ENCODE measurements at places on chromosomes 4 and X.

DNA sequence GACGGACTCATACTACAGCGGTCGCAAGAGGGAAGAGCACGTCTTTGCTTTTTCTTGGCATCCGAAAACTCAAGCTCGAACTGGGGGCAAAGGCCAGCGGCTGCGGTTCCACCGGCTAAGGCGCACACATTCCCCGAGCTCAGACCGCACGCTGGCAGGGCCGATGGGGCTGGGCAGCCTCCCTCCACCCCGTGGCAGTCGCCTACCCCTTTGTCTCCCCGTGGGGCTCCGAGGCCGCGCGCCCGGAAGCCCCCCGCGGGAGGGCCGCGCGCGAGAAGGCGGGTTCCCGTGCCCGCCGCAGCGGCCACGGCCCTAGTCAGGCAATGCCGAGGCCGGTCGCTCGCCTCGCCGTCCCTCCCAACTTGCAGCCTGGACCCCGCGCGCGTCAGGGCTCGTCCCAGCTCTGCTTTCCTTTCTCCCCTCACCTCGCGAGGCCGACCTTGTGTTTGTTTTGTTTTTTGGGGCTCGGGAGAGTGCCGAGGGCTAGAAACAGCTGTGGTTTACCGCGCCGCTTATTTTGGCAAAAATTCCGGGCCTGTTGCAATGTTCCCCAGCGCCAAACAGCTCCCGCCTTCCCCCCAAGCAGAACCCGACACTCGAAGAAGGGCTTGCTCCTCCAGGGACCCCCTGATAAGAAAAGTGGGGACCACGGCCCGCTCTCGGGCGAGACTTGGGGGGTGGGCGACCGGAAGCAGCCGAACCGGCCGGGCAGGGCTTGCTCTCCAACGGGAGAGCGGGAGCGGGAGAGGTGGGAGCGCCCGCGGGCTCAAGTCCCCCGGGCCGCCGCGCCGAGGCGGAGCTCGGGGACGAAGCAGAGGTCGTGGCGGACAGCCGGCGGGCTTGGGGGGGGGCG, 561 bp upstream of the N4BP2 start:
- peak; percentile 30 for DNase-seq

DNA sequence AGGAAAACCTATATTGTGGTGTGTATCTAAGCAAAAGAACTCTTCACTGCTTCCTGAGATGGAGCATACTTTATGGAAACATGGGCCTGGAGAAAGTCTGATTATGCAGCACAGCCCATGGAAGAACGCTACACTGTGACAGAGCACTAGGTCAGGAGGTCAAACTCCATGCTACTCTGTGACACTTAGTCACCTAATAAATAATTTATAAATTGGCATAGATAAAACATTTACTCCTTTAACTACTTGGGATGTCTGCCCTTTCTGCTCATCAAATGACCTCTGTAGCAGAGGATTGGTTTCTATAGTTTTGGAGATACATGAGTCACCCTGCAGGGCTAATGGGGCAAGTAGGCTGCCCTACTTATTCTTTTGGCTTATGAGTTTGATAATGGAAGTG, 134.7 kb upstream of the BANK1 start:
- no peak for DNase-seq

DNA sequence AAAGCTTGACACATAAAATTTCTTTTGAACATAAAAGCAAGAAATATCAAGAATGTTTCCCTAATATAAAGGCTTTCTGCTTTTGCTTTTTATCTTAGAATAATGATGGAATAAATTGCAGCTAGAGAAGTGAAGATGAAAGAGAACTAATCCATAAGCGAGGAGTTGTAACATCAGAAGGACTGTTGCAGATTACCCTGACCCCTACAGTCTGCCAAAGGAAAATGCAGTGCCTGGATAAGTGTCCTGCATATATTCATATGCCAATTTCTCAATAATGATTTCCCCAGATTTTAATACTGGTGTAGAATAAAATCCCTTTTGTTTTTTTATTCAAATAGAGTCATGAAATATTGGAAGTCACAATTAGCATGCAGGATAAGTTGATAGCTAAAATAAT, 115.9 kb downstream of the MAGEC2 start:
- DNase-seq, result no peak

- no peak for DNase-seq
These were observed 10.8 kb upstream of the ADH1A start for GRCh38 chr4:99301376-99302164.

DNA sequence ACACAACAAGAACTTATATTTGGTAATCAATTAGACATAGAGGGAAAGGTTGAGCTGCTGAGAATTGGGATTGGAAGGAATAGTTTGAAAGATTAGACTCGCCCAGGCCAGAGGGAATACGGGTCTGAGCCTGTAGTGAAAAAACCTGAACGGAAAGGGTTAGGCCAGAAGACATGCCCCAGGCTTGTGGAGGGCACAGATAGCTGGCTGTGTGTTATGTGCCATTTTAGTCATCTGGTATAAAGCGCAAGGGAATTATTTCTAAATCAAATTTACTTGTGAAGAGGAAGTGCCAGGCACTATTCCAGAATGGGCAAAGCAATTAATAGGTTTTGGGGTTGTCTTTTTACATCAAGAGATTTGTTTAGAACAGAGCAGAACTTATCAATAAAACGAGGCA, 187.5 kb upstream of the ANKRD50 start:
- no peak for DNase-seq

GRCh38 chr4:159463235-159463634, 360.4 kb downstream of the RAPGEF2 start:
- no peak for DNase-seq

DNA sequence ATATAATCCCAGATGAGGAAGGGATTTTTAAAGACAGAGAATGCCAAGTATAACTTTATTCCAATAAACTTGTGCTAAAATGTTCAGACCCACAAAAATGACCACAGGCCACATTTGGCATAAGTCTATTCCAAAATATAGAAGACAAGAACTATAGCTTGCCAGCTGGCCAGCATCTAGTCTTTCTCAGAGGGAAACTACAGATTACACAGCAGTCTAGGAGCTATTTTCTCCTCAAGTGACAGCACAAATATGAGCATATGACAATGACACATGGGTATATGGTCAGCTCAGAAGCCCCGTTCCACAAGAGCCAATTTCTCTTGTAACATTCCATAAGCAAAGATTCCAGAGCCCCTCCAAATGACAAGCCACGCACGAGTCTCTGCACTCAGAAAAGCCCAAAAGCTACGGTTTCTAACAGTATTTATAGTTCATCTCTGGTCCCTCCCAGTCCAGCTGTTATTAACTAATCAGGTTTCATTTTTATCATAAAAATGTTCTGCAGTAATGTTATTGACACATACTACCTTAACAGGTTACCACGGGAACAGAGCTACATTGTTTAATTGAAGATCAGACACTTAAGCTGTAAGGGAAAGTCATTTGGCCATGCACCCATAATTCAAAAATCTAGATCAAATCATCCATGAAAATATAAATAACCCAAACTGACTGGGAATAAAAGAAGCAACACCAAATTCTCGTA, 70.3 kb downstream of the RAB28 start:
- no peak for DNase-seq

DNA sequence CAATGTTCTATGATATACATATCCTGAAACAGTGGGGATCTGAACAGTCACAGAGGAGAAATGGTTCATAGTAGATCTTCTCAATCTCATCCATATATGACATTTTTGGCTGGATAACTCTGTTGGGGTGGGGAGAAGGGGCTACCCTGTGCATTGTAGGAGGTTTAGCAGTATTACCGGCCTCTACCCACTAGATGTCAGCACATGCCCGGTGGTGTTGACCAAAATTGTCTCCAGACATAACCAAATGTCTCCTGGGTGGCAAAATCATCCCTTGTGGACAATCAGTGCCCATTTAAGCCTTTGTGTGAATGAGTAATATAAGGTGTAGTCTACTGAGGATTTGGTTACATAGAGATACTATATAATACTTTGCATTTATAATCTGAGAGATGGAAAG, 89.9 kb downstream of the PLS3 start:
- no peak for DNase-seq

DNA sequence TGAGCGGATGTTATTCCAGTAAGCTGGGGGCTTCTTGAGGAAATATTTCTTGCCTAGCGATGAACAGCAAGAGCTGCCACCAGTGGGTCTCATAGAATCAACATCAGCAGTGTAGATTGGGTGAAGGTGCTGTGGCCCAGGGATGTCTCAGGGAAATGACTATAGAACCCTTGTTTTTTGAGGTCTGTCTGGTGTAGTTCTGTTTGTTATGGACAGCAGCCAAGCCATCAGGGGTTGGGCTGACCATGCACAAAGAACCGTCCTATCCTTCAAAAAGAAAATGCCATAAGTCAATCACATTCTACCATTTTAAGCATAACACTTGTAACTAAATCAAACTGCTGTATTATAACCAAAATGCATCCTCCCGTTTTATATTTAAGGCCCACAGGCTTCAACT, 17.3 kb upstream of the C1GALT1C1 start:
- no peak for DNase-seq

DNA sequence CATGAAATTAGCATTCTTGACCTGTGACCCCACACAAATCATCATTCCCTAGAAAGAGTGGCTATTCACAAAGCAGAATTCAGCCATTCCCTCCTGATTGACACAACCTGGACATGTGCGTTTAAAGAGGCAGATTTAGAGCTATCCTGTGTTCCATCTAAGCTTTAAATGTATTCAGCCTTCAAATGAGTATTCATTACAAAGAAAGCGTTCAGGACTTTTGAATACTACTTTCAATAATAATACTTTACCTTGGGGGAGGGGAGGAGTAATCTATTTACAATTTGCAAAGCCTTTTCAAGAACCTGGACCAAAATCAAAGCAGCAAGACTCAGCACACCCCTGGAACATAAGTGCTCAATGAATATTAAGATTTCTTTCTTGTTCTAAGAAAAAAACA, 22.5 kb upstream of the GPC4 start:
- DNase-seq, result no peak

Data from stimulated activated CD8-positive, alpha-beta memory T cell treated with anti-CD3 and anti-CD28 coated beads, Interleukin-2, amount 100 ng/mL, for 48 hours (primary cell).